ENCODE measurements at places on chromosomes 13 and 19.

DNA sequence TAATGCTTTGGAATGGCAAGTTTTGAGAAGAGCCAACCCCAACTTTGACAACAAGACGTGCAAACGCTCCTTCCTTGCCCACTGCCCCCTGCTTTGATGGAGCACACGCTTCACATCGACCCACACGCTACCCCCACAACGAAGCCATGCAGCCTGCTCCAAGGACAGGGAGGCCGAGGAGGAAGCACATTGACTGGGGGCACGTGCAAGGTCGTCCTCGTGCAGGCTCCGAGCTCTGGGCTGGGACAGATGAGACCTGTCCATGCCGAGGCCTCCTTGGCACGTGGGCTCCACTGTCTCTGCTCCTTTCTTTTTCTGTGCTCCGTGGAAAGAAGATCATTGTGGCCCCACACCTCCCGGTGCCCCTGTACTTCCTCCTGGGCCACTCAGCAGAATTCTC lies 309.0 kb downstream of the TEX29 start:
- no peak for ATAC-seq

DNA sequence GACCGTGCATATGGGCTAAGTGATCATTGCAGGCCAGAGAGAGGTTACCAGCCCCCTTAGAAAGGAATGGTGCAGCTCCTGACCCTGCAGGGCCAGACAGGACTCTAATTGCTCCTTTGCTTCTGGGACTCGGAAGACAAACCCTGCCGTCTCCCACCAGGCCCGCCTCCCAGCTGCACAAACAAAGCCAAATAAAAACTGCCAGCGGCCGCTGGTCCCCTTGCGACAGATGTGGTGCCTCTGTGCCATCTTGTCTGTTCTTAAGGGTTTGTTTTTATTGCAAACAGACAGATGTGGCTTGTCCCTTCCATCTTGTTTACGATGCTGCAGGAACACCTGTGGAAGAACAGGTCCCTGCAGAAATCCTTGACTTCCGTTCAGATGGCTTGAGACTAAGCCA lies 434.4 kb upstream of the TSHZ3 start:
- no peak for ATAC-seq

DNA sequence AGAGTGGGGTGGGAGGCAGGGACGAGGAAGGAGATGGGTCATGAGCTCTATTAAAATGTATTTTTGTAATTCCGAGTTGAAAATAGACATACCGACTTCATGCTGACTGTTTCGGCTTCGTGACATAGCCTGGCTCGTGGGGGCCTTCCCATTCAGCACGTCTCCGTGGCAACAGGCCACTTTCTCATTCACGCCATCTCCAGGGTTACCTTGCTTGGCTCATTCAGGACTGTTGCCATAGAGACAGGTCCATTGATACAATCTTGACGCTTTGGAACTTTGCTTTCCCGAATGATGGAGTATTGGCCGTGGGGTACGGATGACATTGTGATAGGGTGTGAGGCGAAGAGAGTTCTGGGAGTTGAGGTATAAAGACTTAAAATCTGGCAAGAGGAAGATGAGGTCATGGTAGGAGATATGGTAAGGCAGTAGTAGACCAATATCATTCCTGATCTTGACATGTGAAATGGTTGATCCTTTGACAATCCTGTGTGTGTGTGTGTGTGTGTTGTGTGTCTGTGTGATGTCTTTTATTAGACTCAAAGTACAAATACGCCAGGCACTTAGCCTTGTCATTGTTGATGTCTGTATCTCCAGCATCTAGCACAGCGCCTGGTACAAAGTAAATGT lies 97.3 kb downstream of the CACNA1A start:
- ATAC-seq: no peak

GRCh38 chr19:18046059-18046718 lies 38.2 kb downstream of the ARRDC2 start:
- ATAC-seq: peak; percentile 80

GRCh38 chr19:2326699-2327360 lies 1.6 kb downstream of the LSM7 start:
- ATAC-seq: no peak
